ENCODE measurements at places on chromosomes 11 and 22.

GRCh38 chr11:108912581-108912980 lies 247.7 kb downstream of the DDX10 start:
- no peak for DNase-seq

DNA sequence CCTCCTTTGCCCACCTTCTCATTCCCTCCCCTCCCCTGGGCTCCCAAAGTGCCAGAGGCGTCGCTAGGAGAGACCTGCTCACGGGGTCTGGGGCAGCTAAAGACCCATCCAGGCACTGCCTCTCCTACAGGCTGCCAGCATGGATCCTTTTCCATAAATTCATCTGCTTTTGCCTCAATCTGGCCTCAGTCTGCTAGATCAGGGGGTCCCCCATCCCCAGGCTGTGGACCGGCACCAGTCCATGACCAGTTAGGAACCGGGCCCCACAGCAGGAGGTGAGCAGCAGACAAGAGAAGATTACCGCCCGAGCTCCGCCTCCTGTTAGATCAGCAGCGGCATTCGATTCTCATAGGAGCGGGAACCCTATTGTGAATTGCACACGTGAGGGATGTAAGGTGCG lies 12.3 kb downstream of the LTO1 start:
- no peak for DNase-seq

GRCh38 chr11:125315079-125315740 lies 150.7 kb downstream of the PKNOX2 start:
- DNase-seq, result no peak

DNA sequence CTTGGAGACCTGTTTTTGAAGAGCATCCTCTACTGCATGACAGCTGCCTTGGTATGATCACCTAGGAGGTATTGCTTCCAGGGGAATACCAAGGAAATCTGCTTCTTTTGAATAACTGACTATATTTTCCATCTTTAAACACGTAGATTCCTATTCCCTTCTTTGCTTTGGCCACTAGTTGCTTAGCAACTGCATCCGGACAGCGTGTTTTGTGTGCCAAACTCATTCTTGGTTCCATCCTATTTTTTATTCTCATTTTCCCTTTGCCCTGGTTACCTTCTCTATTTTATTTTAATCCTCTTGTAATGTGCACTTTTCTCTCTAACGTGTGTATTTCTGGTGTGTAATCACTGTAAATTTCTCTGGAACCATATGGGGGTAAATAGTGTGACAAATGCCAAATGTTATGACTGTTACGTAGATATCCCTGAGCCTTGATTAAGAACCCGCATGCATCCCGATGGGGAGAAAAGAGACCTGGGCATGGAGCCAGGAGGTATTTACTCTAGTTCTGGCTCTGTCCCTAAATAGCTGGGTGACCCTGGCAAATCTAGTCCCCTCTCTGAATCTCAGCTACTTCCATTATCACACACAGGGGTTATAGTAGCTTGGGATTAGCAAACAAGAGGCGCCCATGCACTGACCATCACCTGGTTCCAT lies 241.7 kb downstream of the MIAT start:
- DNase-seq, result no peak

- no peak for DNase-seq
These were observed 41.4 kb upstream of the ST14 start for GRCh38 chr11:130118165-130118564.

DNA sequence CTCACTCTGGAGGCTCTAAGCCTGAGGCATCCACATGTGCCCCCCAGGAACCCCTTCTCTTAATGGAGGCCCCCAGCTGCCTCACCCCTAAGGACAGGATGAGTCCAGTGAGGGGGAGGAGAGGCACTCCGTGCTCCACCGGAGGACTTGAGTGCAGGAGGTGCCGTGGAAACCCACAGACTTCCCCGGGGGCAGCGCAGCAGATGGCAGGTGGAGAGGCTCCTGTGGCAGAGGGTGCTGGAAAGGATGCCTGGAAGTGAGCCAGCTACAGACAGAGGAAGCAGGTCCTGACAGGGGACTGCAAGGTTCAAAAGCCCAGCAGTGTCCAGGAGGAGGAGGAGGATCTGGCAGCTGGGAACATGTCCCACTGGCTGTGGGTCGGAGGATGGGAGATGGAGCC lies 1384.0 kb downstream of the TBC1D22A start:
- DNase-seq, result no peak

DNA sequence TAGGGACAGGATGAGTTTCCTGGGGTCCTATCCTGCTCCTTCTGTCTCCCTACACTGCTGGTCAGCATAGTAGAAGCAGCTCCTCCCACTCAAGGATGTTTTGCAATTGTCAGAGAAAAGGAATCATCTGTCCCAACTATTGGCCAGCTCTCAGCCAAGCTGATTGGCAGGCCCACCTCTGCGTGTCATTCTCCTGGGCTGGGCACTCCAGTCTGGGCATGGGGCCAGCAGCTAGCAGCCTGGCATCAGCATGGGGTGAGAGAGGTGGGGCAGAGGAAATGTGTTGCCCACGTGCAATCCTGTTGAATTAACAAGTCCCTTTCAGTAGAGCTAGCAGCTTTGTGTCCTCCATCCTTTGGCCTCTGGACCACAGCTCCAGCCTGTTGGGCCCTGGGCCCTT lies 14.1 kb downstream of the ANKK1 start:
- DNase-seq, result no peak

DNA sequence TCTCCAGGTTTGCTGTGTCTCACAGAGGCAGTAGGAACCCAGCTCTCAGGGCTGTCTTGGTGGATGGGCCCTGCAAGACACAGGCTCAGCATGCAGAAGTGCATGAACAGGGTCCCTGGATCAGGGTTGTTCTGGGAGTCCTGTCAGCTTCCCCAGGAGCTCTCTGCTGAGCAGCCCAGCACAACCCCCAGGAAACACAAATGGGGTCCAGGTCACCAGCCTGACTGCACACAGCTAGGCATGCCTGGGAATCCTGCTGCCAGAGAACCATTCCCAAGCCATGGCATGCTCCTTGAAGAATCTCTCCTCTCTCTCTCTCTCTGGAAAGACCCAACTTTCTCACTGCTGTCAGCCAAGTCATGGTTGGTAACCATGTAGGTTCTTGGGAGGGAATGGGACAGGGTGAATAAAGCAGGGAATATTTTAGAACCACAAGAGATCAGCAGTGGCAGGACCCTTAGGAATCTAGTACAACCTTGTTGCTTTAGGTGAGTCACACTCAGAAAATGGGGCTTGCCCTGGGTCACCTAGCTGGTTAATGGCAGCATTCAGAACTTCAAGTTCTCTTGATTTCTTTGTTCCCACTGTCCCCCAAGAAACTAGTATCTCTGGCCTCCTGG lies 21.4 kb downstream of the TUB start:
- DNase-seq, result no peak

DNA sequence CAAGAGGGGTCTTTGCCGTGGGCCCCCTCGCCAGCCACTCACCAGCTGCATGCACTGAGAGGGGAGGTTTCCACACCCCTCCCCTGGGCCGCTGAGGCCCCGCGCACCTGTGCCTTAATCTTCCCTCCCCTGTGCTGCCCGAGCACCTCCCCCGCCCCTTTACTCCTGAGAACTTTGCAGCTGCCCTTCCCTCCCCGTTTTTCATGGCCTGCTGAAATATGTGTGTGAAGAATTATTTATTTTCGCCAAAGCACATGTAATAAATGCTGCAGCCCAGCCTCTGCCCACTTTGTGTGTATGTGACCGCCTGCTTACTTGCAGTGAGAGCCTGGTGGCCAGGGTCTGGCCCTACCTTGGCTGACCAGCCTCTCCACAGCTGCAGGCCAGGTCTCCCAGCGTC lies 2.8 kb upstream of the CRACR2B start:
- DNase-seq, result no peak

DNA sequence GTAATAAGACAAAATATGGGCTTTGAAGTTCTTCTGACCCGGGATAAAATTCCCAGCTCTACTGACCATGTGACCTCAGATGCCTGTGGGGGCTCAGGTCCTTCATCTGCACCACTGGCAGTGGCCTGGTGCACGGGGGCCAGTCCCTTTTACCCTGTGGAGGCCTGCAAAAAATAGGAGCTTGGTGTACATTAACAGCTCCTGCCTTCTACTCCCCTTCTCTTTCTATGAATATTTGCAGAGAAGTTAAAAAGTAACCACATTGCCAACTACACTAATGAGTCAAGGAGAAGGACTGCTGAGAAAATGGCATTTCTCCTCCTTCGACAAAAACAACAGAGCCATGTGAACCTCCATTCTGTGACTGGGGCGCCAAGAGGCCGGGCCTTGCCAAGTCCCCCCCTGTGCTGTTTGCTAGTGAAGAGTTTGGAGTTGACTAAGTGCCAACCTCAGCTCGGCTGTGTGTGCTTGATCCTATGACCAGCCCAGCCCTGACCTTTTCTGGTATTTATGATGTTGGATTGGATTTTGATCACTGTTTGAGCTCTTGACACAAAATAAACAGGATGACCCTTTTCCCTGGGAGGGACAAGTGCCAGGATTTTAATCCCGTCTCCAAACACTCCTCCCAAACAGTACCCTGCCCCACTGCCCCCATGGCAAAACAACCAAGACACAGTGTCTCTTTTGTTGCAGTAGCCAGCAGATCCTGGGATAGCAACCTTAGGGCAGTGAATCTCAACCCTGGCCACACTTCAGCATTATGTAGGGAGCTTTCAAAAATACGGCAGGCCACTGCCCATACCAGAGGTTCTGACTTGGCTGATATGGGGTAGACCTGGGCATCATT lies 380.1 kb downstream of the LARGE1 start:
- no peak for DNase-seq

- DNase-seq, result no peak
These were observed 225.8 kb upstream of the KIRREL3 start for GRCh38 chr11:127226380-127226779.

- no peak for DNase-seq
These were observed 2.9 kb downstream of the MICAL2 start for GRCh38 chr11:12113294-12113693.

DNA sequence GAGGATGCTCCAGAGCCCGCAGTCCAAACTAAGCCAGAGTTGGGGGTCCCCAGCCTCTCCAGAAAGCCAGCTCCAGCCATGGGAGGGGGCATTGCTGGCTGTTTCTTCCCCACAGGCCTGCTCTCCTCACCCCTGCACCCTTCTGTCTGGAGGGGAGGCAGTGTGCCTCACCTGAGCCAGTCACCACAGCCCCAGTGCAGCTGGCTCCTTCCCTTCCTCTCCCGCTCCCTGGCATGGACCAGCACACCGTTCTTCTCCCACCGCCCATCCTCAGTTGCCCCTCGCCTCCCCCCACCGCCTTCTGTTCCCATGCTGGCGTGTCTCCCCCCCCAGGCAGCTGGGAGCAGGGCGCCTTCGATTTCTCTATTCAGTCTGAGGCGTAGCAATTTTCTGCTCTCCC lies 110.5 kb upstream of the THY1 start:
- no peak for DNase-seq

DNA sequence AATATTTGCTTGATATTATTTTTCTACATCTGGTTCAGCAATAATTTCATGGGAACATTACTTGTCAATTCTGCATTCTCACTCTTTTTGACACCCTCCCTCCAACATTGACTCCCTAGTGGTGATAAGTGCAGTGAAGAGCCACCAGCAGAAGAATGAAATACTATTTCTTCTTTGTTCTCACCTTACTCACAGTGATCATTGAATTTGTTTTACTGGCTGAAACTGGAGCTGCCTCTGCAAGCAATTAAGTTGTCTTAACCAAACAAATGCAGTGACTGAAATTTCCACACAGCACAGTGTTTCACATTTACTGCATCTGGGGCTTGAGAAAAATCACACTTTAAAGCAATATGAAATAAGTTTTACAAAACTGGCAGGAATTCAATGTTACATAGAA lies 189.8 kb downstream of the JRKL start:
- DNase-seq, result no peak

- no peak for DNase-seq
These were observed 18.6 kb upstream of the APLP2 start for GRCh38 chr11:130051082-130051481.

DNA sequence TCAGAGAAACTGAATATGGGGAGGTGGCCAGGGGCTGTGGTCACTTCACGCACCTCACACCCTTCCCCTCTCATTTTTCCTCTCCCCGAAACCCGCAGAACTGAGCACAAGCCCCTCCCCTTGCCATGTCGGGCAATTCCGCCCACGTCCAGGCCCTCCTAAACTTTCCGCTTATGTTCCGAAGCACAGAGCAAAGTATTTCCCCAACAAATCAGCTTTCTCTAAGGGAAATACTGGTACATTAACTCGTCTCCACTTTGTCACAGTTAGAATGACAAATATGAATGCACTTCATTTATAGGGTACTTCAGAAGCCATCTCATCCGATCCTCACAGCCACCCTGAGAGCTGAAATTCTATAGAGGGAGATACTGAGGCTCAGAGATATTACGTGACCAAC lies 94.7 kb upstream of the TMEM45B start:
- DNase-seq, result no peak

- no peak for DNase-seq
These were observed 5.5 kb downstream of the ROBO4 start for GRCh38 chr11:124892146-124892545.

DNA sequence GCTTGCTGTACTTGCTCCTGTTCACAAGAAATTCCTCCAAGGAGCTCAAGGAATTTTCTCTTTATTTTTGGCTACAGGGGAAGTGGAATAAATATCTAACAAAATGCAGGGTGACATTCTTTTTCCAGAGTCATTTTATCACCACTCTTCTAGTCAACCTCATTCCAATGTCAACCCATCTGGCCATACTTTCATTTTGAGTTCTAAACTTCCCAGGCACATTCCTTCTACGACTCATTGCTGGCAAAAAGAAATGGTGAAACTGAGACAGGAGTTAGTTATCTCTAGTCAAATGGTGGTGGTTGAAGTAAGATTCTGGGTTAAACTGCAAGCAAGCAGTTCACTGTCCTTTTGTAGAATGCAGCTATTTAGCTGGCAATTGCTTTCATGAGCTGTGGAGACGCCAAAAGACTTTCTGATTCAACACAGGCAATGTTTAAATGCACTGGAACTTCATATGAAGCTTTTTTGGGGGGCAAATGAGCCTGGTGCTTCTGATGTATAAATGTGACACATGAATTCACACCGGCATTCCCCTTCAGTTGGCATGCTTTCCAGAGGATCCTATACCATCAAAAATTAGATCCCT lies 304.6 kb downstream of the CADM1 start:
- DNase-seq, result no peak

DNA sequence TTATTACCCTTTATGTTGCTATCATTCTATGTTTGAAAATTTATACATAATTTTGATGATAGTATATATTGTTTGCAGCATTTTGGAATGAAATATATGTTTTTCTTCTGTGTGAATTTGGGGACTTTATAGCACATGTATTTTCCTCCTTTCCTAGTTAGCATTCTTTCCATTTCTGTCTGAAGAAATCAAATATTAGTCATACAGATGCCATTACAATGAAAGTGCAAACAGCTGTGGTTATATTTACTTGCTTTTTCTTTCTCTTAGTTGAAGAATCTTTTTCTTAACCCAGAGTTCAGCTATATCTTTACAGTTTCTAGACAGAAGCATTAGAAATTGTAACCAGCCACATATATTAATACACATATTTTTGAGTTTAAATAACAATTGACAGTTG lies 753.1 kb upstream of the ARHGAP42 start:
- no peak for DNase-seq

- DNase-seq, result no peak
These were observed 38.8 kb downstream of the SLC1A2 start for GRCh38 chr11:35380603-35381002.
